Stimulated activated CD8-positive, alpha-beta memory T cell treated with anti-CD3 and anti-CD28 coated beads, Interleukin-7, amount 100 ng/mL, for 48 hours (primary cell): ENCODE measurements at places on chromosomes 4 and X.
A peak's percentile ranks its signal among the peaks of the same experiment; 100 is the strongest.

GRCh38 chr4:128879971-128880370 is 70.5 kb downstream of the JADE1 start:
- DNase-seq, result no peak

DNA sequence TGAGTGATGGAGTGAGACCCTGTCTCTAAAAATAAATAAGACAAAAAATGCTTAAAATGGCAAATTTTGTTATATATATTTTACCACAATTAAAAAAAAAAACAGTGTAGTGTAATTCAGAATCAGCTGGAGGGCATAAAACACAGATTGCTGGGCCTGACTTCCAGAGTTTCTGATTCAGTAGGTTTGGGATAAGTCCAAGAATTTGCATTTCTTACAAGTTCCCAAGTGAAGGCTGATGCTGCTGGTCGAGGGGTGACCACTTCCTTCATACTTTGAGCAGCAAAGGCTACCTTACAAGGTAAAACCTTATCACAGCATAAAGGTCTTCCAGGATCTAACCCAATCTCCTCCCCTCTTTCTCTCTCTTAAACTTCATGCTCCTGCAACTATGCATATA is 40.7 kb downstream of the KLHL8 start:
- no peak for DNase-seq

DNA sequence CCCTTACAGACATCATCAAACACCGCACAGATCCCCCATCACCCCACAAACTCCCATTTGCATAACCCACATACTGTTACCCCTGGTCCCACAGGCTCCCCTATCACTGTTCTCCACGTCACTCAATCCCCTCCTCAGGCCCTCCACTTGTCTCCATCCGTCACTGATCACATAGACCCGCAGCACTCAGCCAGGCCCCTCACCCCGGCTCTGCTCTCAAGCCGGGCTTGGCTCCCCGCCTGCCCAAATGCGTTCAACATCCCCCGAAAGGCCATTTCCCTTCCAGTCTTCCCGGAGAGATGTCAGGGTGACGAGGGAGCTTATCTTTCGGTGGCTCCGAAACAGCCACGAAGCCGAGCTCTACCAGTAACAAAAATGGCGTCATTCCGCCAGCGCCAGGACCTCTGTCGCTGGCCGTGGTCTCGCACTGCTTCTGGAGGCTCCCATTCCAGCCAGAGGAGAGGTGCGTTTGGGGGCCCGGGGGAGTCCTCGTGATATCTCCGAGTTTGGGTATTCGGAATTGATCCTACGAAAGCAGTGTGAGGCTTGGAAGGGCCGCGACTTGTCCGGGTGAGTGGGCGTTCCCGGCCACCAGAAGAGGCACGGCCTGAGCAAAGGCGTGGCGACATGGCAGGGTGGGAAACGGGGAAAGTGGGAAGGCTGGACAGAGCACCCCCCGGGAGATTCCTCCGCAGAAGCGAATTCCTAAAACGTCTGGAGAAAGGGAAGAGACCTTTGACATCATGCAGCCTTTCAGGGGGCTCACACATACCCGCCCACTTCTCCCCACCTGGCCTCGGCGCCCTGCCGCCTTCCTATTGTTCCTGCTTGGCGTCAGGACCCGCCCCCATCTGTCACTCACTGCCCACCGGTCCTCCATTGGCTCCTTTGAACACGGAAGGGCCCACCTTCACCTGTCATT is at the start of gene ZNF630:
ZNF630 (minus strand) TSS at position 577 of the 922 bp plus-strand sequence. CDS start 4,754 bp downstream, outside the sequence.
- DNase-seq, result peak; percentile 54

- no peak for DNase-seq
Measured at GRCh38 chr4:106953036-106953705, 82.9 kb downstream of the DKK2 start.

DNA sequence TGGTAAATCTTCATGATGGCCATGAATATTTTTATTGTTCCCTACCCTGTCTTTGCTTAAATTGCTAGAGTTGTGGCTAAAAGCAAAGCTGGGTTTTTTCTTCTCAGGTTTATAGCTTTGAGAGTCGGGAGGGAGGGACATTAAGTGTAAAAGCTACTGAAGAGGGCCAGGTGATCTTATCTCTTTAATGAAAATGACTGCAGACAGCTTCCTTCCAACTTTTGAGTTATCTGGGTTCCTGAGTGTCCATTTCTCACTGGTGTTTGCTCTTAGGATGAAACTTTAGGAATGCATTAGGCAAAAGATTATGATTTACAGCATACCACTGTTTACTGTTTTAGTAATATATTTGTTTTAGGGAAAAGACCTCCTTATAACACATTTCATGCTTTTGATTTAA is 187.7 kb downstream of the SHROOM3 start:
- no peak for DNase-seq

DNA sequence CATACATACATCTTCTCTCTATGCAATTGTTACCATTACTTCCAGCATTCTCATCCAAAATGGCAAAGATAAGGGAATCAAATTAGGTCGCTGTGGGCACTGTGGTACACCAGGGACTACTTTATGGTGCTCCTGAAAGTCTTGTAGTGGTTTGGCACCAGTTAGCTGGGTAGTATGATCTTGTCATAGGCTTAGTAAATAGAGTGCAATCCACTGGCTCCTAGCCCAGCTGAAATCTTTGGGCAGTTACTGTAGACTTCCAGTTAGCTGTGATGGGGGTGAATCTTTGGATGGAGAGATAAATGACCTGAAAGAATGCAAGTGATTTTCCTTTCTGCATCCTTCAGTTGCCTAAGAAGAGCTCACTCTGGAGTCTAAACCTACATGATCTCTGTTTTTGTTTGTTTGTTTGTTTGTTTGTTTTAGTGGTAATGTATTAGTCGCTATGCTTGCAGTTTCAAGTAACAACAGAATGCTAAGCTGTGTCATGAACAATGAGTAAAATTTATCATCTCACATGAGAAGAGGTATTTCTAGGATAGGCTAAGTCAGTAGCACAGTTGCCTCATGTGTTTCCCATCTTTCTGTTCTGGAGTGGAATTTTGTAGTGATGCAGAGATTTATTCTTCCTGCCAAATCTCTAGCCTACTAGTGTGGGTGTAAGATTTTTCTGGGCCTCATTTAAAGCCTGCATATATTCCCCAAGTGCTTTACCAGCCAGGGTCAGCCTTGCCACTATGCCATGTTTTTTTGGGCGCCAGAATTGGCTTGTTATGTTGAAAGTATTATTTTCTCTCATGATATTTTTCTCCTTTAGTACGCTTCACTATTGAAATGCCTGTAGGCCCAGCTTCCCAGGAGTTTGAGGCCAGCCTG is 24.2 kb downstream of the HERC3 start:
- no peak for DNase-seq

DNA sequence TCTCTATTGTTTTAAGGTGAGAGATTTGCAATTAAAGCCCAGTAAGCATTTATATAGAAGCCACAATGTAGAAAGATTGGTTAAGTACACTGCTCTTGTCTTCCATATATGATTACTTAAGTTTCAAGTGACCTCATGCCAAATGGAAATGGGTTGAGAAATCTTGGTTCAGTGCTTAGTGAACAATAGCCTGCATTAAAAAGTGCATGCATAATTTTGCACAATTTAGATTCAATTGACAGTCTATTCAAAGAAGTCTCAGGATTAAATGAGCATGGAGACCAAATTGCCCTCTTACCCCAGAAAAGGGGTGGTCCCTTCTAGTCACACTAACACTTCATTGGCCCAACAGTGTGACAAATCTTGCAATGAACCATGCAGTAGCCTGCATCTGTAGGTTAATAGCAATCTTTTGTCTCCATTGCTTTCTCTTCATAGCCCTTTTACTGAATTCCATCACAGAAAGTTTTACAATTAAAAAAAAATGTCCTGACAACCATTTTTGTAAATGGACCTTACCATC is 93.6 kb downstream of the HHIP start:
- no peak for DNase-seq

GRCh38 chrX:41923978-41924683 is 777 bp upstream of the CASK start:
- no peak for DNase-seq

GRCh38 chr4:146342600-146343192 is 128.4 kb downstream of the REELD1 start:
- no peak for DNase-seq

- DNase-seq, result no peak
Measured at GRCh38 chr4:134337574-134337973, 136.0 kb upstream of the PABPC4L start.
